ENCODE measurements at places on chromosomes 3 and 15. TPM values are rescaled to one million over a fixed set of nuclear protein-coding genes. Genes with fewer than 3 reads are reported as not detected.

GRCh38 chr3:174737966-174738365 is 121.2 kb upstream of the NAALADL2 start:
- no peak overlapping the region for H3K27ac ChIP-seq
- H3K36me3 ChIP-seq = no peaks in the 10 kb centered on the region
- H3K4me3 ChIP-seq = no peak overlapping the region

DNA sequence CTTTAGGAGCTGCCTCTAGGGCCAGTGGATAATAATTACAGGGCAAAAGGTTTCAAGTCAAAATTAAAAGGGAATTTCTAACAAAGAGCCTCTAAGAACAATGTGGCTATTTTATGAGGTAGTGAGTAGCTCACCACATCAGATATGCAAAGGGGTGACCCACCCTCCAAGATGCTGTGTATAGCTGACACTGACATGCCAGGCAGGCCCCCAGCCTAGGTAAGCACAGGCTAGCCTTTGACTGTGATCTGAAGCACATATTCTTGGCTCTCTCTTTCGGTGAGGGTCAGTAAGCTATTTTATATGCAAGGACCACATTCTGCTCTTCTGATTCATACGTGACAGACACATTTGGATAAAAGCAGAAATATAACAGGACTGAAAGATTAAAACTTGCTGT is 2.8 kb upstream of the THSD4 start:
- peaks cover 6% of the 10 kb centered on the region for H3K4me1 ChIP-seq
- H3K4me3 ChIP-seq = no peak overlapping the region
- no peaks in the 10 kb centered on the region for H3K36me3 ChIP-seq
- H3K27me3 ChIP-seq = peaks cover 2% of the 10 kb centered on the region
- H3K27ac ChIP-seq = no peak overlapping the region

GRCh38 chr3:129651435-129652202 is 45.1 kb upstream of the PLXND1 start:
- no peaks in the 10 kb centered on the region for H3K4me1 ChIP-seq
- DNase-seq = no peak
- peaks cover 5% of the 10 kb centered on the region for H3K36me3 ChIP-seq
- H3K27me3 ChIP-seq = no peaks in the 10 kb centered on the region
- no peak overlapping the region for H3K27ac ChIP-seq

DNA sequence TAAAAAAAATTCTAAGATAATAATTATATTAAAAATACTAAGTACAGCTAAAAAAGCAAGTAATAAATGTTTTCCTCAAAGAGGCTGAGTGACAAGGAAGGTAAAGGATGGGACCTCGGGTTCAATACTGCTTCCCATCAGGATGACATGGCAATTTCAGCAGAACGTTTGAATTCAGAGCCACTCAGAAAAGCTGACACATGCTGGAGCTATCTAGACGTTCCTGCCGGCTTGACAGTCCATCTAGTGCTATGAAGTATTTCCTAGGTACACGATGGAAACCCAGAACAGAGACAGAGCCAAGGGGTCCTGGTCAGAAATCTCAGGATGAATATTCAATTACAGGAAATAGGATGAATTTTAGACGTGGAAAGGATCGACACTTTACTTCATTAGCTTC is 361.8 kb downstream of the FGF12 start:
- H3K27me3 ChIP-seq = no peaks in the 10 kb centered on the region
- no peak for DNase-seq
- H3K4me3 ChIP-seq = no peak overlapping the region
- no peaks in the 10 kb centered on the region for H3K36me3 ChIP-seq
- H3K4me1 ChIP-seq = no peaks in the 10 kb centered on the region

GRCh38 chr15:91599261-91599660 is 254.2 kb upstream of the SLCO3A1 start:
- H3K27ac ChIP-seq = no peak overlapping the region
- no peaks in the 10 kb centered on the region for H3K4me1 ChIP-seq
- H3K27me3 ChIP-seq = peaks cover 4% of the 10 kb centered on the region

DNA sequence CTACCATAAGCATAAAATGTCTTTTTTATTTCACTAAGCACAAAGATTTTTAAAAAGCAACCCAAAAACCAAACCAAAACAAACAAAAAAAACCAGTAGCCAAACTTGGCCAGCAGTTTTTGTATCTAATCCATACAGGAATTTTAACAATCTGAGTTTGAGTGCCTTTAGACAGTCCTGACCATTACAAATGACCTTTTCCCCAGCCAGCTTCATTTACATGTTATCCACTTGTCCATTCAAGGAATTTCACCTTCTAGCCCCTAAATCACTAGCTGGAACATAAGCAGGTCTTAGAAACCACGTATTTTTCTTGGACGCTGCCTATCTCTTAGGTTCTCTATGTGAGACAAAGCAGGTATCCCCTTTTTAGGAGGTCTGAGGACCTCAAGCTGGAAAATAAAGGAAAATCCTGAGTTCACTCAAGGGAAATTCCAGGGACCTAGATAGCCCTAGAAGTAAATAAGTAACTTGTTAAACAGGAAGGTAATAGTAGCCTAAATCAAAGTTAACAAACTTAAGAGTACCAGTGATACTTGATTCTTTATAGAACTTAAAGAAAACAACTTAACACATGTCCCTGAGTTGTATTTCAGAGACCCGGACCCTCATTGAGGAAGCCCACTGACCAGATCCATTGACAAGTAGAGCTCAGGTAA is 34.2 kb downstream of the CIP2A start:
- no peaks in the 10 kb centered on the region for H3K4me1 ChIP-seq
- no peak for DNase-seq
- peaks cover 2% of the 10 kb centered on the region for H3K36me3 ChIP-seq
- no peaks in the 10 kb centered on the region for H3K27me3 ChIP-seq
- no peak overlapping the region for H3K27ac ChIP-seq
- H3K4me3 ChIP-seq = no peak overlapping the region

The SYNPR gene
- not detected for polyA plus RNA-seq

The AZI2 gene
- polyA plus RNA-seq = 27.0 TPM

The LRRC57 gene
- polyA plus RNA-seq = 9.6 TPM
